ENCODE measurements at places on chromosomes 6 and 20.

GRCh38 chr6:135622081-135622480 lies 124.5 kb upstream of the AHI1 start:
- no peak for DNase-seq

DNA sequence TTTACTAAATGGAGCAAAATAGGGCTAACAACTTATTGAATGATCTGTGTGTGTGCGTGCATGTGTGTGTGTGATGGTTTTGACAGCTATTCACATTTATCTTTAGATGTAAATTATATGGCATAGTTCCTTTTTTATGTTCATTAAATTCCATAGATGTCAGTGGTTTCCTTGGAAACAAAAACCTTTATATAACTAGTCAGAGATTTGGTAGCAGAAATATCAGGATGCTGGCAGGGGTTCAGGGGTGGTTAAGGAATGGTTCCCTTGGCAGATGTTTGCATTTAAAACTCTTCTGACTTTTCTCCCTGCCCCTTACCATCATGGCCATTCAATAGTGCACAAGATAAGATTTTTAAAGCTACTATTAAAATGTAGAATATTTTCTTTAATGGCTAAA lies 256.6 kb downstream of the PLCB1 start:
- no peak for DNase-seq

- peak; percentile 20 for DNase-seq
Measured at GRCh38 chr6:30885481-30885998, 1.2 kb downstream of the DDR1 start.

- no peak for DNase-seq
Measured at GRCh38 chr6:11650711-11651110, 113.2 kb downstream of the TMEM170B start.

GRCh38 chr6:143747347-143747842 lies 69.6 kb downstream of the PHACTR2 start:
- DNase-seq = no peak

DNA sequence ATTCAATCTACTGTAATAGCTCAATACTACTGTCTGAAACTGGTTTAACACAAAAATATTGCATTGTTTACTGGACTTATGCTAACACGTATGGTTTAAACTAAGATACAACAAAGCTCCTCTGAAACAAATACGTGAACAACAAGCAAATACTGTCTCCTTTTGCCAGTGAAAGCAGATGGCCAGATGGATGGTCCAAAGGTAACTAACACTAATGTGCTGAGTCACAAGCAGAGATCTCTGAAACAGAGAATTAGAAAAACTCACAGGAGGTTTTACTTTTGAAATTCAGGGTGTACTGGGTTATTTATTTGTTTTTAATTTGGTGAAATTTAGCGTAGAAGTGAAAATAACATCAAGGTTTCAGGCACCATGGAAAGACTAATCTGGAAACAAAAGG lies 124.3 kb upstream of the SOX4 start:
- no peak for DNase-seq

DNA sequence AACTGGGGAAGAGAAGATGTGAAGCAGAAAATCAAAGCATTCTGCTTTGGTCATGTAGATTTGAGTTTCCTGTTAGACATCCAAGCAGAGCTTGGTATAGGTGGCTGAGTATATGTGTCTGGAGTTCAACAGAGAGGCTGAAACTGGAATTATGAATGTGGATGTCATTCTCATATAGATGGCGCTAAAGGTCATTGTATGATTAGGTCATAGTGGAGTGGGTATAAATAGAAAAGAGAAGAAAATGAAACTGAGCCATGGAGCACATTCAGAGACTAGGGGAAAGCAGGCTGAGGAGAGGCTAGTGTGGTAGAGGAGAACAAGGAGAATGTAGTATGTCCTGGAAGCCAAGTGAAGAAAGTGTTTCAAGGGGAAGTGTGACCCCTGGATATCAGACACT lies 295.6 kb upstream of the PLN start:
- DNase-seq = no peak

DNA sequence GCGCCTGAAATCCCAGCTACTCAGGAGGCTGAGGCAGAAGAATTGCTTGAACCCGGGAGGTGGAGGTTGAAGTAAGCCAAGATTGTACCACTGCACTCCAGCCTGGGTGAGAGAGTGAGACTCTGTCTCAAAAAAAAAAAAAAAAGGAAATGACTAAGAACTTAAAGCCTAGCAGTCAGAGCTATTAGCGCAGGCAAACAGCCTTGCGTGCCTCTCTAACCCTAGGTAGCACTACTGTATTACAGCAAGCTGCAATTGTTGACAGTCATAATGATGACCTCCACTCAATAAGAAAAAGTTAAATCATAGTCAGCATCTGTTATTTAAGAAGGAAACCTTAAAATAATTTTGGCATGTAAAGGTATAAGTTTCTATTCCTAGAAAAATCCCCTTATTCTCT lies 14.4 kb downstream of the GSS start:
- DNase-seq = no peak

Data from activated naive CD4-positive, alpha-beta T cell treated with anti-CD3 and anti-CD28 coated beads for 36 hours (primary cell).